Amniotic epithelial cell (primary cell): ENCODE measurements at places on chromosomes 12 and 14.

GRCh38 chr14:68366656-68367055 lies 426.2 kb downstream of the ZFP36L1 start:
- no peak for DNase-seq

DNA sequence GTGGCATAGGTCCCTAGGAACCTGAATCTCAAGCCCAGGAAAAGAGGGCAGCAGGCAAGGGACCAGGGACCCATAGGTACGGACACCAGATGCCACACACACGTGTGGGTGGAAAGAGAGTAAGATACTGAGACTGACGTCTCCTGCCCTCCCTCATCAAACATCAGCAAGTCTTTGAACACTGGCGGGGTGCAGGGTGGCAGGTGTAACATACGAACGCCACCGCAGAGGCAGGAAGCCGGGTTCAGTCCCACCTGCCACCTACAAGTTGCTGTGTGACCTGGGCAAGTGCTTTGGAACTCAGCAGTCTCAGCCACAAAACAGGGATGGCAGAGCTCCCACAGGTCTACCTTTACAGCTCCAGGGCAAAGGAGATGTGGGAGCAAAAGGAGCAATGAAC lies 11.1 kb downstream of the ACTN1 start:
- DNase-seq = no peak

- DNase-seq = peak; percentile 53
Measured at GRCh38 chr12:76768576-76768975, 4.7 kb downstream of the ZDHHC17 start.

GRCh38 chr12:1691123-1692007 lies 495 bp downstream of the ADIPOR2 start:
- DNase-seq = peak; percentile 15

GRCh38 chr14:23153851-23154796 lies 29.3 kb downstream of the SLC7A8 start:
- peak; percentile 98 for DNase-seq

GRCh38 chr12:131698286-131698685 lies 12.6 kb upstream of the SFSWAP start:
- DNase-seq = no peak

- peak; percentile 61 for DNase-seq
Measured at GRCh38 chr12:24770821-24771220, 178.1 kb downstream of the BCAT1 start.

DNA sequence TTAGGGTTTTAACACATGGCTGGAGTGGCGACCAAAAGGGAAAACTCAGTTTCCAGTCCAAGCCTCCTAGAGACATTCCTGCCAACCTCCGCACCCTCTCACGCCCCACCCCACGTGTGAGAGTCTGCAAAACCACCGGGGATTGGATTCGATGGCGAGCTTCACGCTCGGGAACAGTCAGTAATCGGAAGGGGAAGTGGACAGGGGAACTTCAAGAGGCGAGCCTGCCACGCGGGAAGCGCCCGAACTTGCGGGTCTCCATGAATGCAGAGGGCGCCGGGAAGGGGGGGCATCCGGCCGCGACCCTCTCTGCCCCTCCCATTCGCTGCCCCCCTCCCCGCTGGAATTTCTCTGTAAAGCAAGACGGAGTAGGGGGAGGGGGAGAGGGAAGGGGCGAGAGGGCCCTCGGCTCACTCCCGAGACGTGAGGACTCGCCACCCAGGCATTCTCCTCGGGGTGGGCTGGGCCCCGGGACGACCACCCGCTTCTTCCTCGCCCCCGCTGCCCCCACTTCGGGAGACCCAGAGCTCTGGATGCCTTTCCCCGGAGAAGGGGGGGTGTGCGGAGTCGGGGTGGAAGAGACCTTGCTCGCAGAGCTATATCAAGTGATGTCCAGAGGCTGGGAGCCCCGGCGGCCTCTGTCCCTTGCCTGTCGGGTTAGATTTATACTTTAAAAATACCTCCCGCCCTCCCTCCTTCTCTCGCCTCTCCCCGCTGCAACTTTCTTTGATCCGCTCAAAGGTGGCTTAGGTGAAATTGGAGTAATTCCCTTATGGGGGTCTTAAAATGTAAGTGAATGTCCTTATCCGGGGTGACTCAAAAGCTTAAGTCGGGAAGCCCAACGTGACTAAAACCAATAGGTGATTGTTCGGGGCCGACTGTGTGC lies 2.5 kb upstream of the CCND2 start:
- DNase-seq = no peak

- peak; percentile 26 for DNase-seq
Measured at GRCh38 chr12:118979763-118980406, 1.5 kb upstream of the SRRM4 start.

DNA sequence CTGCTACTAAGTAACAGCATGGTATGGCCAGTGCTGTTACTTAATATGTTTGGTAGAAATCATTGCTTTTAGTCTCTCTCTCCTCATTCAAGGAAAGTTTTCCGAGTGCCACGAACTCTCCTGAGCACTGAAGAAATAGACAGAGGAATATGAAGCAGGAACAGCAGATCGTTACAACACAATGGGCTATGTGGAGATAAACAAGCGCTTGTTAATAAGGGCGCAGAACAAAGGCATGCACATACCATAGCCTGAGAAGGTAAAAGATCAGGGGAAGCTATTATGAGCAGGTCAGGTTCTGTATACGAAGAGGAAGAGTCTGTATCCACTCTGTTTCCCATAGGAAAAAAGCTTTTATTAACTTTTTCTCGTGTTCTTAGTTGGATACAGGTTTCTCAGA lies 156.2 kb upstream of the CPNE8 start:
- no peak for DNase-seq

DNA sequence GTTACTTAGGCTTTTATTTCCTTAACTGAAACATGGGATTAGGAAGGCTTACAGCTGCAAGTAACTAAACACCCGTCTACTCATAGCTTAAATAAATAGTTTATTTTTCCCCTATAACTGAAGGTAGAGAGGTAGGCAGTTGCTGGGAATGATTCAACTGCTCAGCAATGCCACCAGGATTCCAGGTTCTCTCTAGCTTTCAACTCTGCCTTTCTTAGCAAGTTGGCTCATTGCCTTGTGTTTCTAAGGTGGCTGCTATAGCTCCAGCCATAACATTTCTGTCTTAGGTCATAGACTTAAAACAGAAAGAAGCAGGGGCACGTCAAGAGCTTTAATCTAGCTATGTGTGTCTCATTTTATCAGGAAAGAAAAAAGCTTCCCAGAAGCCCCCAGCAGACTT lies 103.7 kb upstream of the MDM1 start:
- peak; percentile 47 for DNase-seq

DNA sequence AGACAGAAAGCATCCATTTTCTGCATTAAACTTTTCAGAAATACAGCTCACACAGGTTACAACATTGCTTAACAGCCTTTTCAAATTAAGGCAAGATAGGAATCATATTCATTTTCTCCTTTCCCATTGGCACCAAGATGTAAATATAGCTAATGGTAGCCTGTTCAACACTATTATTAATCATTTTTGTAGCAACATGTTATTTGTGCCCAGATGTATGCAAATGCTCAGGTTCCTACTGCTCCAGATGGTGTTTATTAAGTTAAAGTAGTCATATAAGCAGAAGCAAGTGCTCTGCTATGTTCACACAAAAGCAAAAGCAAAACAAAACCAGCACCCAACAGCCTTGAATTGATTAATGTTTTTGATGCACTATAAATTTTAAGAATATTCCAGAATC lies 1110.6 kb downstream of the SLC6A15 start:
- DNase-seq = no peak

DNA sequence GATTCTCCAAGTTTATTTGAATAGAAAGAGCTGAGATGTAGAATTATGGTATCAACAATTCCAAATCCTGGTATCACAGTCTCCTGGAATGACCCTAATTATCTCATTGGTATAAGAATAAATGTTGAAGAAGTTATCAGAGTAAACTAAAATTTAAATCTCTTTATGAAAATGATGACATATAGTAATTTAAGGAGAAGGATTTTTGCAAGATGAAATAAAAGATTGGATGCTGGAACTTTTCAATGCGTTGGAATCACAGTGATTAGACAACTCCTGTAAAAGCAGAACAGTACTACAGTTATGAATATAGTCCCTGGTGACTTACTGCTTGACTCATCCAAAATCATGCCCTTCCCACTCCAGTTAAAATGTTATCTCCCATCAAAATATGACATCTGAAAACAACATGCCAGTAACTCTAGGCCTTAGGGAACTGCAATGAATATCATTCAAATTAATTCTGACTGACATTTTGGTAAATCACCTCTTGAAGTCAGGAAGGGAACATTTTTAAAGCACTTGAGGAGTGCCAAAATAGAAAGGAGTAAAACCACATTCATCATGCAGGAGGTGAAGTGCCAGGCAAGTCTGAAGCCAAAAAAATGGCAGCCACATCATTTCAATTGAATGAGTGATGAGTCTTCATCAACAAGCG lies 197.8 kb upstream of the PRKD1 start:
- DNase-seq = peak; percentile 11

- no peak for DNase-seq
Measured at GRCh38 chr12:100164153-100164704, 21.6 kb upstream of the BLTP3B start.

DNA sequence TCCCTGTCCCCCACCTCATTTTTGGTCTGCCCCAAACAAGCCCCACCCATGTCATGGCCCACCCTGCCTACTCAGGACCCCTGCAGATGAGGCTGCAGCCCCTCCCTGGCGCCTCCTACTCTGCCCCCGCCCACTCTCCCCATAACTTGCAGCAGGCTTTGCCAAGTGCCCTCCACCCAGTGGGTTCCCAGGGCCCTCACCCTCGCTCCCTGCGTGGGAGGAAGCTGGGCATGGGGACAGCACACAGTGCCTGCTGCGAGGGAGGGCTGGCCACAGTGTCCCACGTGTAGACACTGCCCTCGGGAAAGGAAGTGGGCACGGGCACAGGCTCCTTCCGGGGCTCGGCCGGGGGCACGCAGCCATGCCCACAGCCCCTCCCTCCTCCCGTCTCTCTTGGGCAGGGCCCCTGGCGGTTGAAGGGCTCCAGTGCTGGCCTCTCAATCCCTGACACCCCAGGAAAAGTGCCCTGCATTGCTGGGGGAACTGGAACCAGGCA lies 9.4 kb downstream of the AKT1 start:
- no peak for DNase-seq

GRCh38 chr12:103102225-103102744 lies 144.8 kb downstream of the ASCL1 start:
- DNase-seq = no peak

DNA sequence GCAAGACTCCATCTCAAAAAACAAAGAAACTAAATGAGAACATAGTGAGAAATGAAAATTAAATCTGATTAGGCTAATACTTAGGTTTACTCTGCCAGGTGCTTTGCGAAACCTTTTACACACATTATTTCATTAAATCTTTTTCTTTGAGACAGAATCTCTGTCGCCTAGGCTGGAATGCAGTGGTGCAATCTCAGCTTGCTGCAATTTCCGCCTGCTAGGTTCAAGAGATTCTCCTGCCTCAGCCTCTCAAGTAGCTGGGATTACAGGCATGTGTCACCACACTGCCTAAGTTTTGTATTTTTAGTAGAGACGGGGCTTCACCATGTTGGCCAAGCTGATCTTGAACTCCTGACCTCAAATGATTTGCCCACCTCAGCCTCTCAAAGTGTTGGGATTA lies 21.9 kb upstream of the EEA1 start:
- peak; percentile 56 for DNase-seq

GRCh38 chr14:54098536-54098935 lies 141.9 kb upstream of the BMP4 start:
- no peak for DNase-seq

- DNase-seq = no peak
Measured at GRCh38 chr14:22761734-22762133, 4.8 kb upstream of the OXA1L start.

DNA sequence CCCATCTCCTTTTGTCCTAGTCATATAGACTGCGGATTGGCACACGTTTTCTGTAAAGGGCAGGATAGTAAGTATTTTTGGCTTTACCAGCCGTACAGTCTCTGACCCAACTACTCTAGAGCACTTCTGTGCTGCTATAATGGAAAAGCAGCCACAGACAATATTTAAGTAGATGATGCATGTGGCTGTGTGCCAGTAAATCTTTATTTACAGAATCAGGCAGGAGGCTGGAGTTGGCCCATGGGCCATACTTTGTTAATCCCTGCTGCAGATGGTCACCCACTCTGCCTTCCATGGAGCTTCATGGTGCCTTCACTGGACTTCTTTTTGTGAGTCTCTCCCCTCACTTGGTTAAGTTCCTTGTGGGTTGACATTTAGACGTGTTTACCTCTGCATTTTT lies 584.5 kb upstream of the TBX3 start:
- DNase-seq = no peak
